ENCODE measurements at places on chromosomes 4 and X.

- DNase-seq, result no peak
Observed at GRCh38 chr4:38562751-38563198, 101.2 kb upstream of the KLF3 start.

DNA sequence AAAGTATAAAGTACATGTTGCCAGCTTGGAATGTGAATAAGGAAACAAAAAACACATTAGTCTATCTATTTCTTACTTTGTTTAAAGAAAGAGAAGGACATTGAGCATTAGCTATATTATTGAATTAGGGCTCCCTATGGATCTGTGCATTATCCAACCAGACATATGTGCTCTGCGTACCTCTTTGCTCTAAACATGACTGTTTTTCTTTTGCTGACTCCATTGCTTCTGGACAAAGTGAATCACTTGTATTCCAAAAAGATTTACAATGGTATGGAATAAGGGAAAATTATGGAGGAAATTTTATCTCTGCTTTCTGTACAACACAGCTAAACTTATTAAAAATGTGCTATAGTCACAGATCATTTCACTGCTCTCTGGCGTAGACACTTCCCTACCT is 727.8 kb upstream of the LCORL start:
- DNase-seq, result no peak

- peak; percentile 14 for DNase-seq
Observed at GRCh38 chrX:15814771-15815365, 24.6 kb downstream of the ZRSR2 start.

- no peak for DNase-seq
Observed at GRCh38 chr4:41631523-41631922, 93.6 kb downstream of the LIMCH1 start.

- no peak for DNase-seq
Observed at GRCh38 chr4:109959195-109959594, 46.5 kb downstream of the EGF start.

GRCh38 chrX:44637282-44637681 is 94.6 kb upstream of the FUNDC1 start:
- no peak for DNase-seq

DNA sequence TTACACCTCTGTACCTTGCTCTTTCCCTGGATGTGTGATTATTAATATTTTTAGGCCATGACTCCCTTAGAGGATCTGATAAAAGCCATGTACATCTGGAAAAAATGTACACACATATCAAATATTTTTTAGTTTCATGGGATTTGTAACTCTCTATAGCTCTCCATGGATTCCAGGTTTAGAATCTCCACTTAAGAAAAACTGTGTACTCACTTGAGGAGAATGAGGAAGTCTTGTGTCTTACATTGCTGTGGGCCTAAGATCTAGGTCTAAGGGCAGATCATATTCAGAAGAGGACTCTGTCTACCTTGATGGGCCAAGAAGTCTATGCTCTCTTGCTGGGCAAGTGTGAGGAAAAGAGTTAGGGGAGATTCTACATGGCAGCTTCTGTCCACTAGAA is 98.0 kb downstream of the RRAGB start:
- DNase-seq, result no peak

Data from CD4-positive, alpha-beta T cell treated with Interleukin-17A for 4 hours (primary cell).